ENCODE measurements at places on chromosomes 2 and 18.

DNA sequence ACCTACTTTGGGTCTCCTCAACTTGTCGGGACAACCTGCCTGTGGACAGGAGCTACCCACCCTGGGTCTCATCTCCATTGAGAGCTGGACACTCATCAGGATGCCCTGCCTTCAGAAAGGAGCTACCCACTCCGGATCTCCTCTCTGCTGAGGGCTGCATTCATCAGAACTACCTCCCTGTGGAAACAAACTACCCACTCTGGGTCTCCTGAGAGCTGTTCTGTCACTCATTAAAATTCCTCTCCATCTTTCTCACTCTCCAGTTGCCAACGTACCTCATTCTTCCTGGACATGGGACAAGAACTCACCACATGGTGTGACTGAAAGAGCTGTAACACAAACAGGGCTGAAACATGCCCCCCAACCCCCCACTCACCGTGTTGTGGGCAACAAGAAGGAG, 22.5 kb upstream of the UBE2F start:
- no peak for DNase-seq

- no peak for DNase-seq
Observed at GRCh38 chr2:151120011-151120410, 141.7 kb downstream of the RBM43 start.

DNA sequence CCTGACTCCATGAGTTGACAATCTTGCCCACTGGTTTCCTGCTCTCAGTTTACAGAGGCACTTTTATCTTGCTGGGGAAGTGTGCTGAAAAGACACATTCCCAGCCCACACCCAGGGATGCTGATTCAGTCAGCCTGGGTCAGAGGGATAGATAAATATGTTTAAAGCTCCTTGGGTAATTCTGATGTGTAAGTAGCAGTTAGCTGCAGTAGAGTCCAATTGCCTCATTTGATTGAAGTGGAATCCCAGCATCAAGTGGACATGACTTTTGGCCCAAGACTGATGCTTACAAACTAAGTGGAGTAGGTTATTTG, 29.4 kb downstream of the PSD4 start:
- DNase-seq, result no peak

DNA sequence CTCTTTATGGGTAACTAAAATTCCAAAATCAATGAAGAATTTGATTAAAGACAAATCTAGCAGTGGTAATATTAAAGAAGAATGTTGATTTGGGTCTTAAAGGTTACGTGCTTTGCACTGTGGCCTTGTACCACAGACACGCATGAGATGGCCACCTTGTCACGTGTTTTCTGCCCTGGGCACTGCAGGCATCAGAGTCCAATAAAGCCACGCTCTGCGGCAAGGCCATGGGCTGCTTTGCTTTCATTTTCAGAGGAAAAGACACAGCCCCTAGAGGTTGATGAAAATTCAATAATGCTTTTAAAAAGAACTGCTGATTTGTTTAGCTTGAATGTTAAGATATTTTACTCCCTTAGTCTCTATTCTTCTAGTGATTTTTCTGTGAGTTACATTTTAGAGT, 30.4 kb downstream of the AOX1 start:
- no peak for DNase-seq

GRCh38 chr2:62441824-62442223, 64.2 kb downstream of the TMEM17 start:
- no peak for DNase-seq

GRCh38 chr18:31050635-31051034, 8.1 kb upstream of the DSC3 start:
- no peak for DNase-seq

GRCh38 chr2:230717600-230717999, 5.0 kb downstream of the CAB39 start:
- no peak for DNase-seq

DNA sequence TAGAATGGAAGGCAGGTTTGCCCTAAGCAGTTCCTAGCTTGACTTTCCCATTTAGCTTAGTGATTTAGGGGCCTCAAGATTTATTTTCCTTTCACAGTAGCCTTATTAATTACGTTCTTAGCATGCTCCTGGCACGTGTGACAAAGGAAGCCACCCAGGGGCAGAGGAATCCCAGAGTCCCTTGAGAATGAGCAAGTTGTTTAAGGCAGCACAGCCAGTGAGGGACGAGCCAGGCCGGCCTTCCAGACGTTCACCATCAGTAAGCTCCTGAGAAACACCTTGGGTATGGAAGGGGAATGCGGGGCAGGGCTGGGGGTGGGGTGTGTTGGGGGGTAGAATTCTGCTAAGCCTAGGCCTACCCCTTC, 76.3 kb downstream of the SOWAHC start:
- no peak for DNase-seq

- no peak for DNase-seq
Observed at GRCh38 chr2:108385411-108386071, 7.8 kb downstream of the SULT1C4 start.

DNA sequence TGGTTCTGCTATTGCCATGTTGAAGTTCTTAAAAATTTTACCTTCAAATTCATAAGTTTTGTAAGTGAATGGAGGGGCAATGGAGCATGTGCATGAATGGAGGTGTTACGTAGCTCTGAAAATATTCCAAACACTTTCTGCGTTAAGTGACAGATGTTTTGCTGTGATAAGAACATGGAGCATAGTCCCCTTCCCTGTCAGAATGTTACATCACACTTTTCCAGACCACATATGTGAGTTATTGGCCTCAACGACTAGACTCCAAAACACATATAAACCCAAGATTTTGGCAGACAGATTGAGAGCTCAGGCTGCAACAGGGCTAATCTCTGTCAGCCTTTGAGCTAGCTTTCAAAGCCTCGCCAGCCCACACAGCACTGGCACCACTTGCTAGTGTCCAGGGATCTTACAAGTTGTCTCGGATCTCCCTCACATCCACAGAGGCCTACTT, 27.2 kb upstream of the MFSD6 start:
- no peak for DNase-seq

- no peak for DNase-seq
Observed at GRCh38 chr2:137706786-137707613, 257.3 kb upstream of the HNMT start.

- DNase-seq, result no peak
Observed at GRCh38 chr2:39413063-39413737, 23.9 kb downstream of the MAP4K3 start.

DNA sequence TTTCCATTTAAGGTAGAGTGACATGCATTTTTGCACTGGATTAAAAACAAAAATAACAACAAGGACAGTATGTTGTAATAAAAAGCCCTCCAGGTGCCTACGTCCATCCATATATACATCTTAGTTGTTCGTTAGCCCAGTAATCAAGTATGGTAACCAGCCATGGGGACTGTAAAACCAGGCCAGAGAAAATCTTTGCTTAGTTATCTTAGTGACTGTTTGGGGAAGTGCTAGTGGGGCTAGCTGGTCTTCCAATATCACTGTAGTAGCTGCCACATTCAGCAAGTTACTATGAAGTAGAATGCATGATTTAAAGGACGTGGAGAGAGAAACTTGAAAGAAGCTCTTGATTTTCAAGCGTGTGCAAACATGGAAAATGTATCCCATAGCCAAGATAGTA, 95.9 kb upstream of the STON1 start:
- DNase-seq, result no peak

DNA sequence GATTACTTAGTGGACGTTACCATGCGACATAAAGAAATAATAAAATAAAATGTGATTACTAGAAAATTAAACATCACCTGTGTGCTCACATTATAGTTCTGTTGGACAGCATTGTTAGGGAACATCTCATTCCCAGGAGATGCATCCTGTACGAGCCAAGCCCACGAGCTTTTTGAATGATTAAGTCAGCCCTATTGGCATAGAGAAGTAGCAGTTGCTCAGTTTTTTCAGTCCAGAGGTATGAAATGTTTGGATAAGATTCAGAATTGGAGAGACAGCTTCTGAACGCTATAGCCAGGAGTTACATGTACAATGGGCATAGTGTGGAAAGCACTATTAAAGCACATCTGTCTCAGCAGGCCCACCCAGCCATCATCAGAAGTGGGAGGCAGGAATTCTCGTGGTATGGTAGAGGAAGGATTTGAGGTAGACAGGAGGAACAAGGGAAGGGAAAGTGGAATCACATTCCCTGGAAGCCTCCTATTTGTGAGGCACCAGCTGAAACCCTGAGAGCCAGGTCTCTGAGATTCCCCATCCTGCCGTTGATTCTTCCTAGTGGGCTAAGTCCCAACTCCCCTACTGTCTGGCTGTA, 8.6 kb downstream of the SPATS2L start:
- DNase-seq, result no peak

GRCh38 chr18:61628085-61628484, 264.7 kb downstream of the RNF152 start:
- DNase-seq, result no peak

DNA sequence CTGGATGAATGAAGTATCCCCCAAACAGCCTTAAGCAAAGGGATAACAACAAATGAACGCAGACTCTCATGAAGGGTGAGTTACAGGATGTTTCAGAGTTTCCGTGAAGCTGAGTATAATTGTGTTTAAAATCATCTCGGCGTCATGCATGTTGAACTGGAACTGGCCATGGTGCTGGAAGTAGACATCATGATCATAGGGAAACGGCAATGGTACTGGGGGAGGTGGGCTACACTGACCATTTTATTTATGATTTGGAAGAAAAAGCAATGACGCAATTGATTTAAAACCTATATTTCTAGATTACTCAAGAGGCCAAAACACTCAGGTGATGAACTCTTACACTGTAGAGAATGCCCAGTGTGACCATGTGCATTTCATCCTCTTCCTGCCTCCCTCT, 387.9 kb upstream of the MYT1L start:
- no peak for DNase-seq

GRCh38 chr2:98736464-98736889, 5.5 kb upstream of the MGAT4A start:
- no peak for DNase-seq

- DNase-seq, result no peak
Observed at GRCh38 chr2:206840999-206841398, 75.6 kb downstream of the FASTKD2 start.

- no peak for DNase-seq
Observed at GRCh38 chr2:70643715-70644114, 90.1 kb upstream of the TGFA start.

Measured in NCI-H2107 (cell line).